ENCODE measurements at places on chromosomes 2 and 18.

GRCh38 chr2:71472019-71472418, 18.7 kb downstream of the DYSF start:
- DNase-seq, result no peak

- no peak for DNase-seq
Observed at GRCh38 chr2:227821043-227821942, 7.7 kb downstream of the CCL20 start.

- DNase-seq, result no peak
Observed at GRCh38 chr2:47300609-47301276, 102.2 kb upstream of the MSH2 start.

- no peak for DNase-seq
Observed at GRCh38 chr2:235085476-235085875, 133.7 kb downstream of the SH3BP4 start.

- no peak for DNase-seq
Observed at GRCh38 chr2:207423886-207424285, 105.9 kb upstream of the CREB1 start.

DNA sequence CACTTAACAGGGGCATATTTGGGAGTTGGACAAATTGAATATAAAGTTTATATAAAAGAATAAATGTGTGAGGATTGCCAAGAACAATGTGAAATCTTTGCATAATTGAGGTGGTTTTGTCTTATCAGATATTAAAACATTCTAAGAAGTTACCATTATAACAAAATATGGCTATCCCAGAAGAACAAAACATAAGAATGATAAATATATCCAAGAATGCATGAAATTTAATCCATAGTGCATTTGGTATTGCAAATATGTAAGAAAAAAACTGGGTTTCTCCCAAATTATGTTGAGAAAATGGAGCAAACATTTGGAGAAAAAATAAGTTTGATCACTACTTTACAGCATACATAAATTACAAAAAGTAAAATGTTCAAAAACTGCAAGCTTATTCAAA, 562.4 kb downstream of the RNF144A start:
- no peak for DNase-seq

DNA sequence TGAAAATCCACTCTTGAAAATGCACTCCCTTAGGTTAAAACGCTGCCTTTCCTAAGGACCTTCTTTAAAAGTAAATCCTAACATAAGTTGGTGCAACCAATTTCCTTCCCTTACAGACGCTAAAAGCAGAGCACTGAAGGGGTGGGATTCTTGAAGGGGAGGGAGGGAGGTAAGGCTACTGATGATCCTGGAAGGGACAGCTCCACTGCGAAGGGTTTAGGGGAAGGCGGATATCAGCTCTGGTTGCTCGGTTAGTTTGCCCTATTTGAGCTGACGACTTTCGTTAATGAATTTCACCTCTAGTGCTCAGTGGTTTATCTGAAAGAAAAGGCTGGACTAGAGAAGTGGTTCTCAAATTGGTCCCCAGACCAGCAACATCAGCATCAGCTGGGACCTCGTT, 49.7 kb upstream of the SIGLEC15 start:
- no peak for DNase-seq

DNA sequence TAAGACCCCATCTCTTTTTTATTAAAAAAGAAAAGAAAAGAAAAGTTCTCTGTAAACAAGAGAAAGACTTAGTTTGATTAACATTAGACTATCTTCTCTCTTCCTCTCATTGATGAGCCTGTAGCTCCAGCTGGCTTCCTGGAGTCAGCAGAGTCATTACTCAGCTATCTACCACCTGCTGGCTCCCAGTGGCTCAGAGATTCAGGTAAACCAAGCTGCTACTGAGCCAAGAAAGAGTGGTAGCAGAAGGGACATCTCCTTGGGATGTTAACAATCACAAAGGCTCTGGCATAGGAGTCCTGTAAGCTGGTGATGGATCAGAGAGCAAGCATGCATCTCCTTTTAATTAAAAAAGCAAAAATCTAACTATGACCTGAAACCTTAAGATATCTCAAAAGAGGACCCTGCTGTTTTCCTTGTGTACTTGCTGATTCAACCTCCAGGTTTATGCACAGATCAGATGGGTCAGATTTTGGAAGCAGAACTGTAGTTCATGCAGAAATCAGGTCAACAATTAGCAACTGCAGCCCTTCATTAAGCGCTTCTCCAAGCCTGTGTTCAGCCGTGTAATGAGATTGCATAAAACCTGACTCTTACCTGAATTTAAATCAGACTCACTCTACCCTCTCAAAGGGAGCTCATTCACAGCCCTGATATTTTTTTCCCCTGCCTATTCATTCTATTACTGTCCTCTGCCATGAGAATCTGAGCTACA, 225.8 kb downstream of the RNF152 start:
- no peak for DNase-seq

GRCh38 chr2:100017633-100018032, 124.8 kb downstream of the AFF3 start:
- DNase-seq, result no peak

GRCh38 chr2:8141079-8141707, 540.7 kb upstream of the ID2 start:
- no peak for DNase-seq

DNA sequence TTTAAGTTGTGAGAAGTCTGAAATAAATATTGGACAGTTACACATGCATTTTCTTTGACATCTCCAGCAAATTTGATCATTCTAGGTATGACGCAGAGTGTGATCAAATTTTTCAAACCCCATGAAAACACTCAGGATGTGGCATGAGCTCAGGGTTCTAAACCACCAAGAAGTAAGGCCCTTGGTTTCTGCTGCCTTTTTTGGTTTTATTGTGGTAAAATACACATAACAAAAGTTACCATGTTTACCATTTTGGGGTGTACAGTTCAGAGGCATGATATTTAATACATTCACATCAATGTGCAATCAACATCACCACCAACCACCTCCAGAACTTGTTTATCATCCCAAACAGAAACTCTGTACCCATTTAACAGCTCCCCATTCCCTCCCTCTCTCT, 64.3 kb upstream of the TTN start:
- DNase-seq, result no peak

- no peak for DNase-seq
Observed at GRCh38 chr2:202140522-202141252, 67.6 kb downstream of the KIAA2012 start.

Measured in left ventricle myocardium superior (tissue), 1 donor.